ENCODE measurements at places on chromosomes 11 and 22. TPM values are rescaled to one million over a fixed set of nuclear protein-coding genes. Genes with fewer than 3 reads are reported as not detected.

GRCh38 chr11:33015621-33016551 lies at the start of gene DEPDC7:
TSS of gene DEPDC7 (plus strand) at chr11:33015878. CDS start at chr11:33015956, 78 bp downstream.
- peak; percentile 96 for DNase-seq

The MRGPRE gene
- total RNA-seq = not detected

The SLC35F2 gene
- total RNA-seq = 13.2 TPM

GRCh38 chr11:118010738-118011461 lies 24.7 kb downstream of the IL10RA start:
- peak; percentile 86 for DNase-seq

DNA sequence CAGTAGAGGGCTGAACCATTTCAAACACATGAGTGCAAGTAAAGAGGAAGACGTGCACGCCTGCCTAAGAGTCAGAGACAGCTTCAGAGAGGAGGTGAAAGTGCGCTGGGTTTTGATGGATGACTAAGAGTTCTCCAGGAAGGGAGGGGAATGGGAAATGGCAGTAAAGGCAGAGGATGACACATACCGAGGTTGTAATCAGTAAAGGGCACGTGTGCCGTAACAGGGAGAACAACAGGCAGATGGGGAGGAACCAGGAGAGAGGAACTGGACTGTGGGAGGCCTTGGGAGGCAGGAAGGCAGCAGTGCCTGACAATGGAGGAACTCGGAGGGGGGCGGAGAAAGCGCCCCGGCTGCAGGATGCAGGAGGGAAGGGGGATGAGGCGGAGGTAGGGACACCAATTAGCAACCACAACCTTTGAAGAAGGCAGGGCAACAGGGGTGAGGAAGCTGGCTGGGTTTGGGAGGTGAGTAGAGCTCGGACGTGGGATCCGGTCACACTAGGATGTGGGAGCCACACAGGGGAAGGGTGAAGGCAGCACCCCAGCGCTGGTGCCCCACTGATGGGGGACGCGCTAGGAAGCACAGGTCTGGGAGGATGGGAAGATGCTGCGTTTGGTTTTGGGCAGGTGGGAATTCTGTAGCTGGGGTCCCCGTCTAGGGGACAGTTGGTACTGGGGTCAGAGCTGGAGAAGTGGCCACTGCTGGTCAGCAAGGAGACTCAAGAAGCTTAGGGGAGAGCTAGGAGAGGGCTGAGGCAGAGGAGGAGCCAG lies 67.4 kb downstream of the SCUBE1 start:
- DNase-seq = no peak

The RAG1 gene
- 1.9 TPM for total RNA-seq

The ANKRD49 gene
- total RNA-seq = 16.3 TPM

DNA sequence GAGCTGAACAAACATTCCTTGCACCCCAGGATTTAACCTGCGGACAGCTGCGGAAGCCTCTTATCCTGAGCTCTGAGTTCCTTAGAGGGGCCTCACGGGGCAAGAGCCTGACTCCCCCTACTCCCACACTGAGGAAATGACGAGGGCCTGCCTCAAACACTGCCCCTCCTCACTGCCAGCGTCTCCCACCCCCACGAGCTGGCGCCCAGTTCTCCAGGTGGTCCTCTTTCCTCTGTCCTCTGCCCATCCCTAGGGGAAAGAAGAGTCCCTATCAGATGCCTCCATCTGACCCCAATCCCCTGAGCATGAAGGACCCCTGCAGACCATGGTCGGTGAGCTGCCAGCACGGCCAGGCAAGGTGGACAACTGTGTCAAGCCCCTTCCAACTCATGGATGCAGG lies 14.3 kb downstream of the CHST1 start:
- DNase-seq = no peak

The LAYN gene
- total RNA-seq = 0.90 TPM

- DNase-seq = no peak
Observed at GRCh38 chr11:105179542-105180278, 40.1 kb upstream of the CARD18 start.

- no peak for DNase-seq
Observed at GRCh38 chr11:114080219-114080618, 20.7 kb downstream of the ZBTB16 start.

- peak; percentile 65 for DNase-seq
Observed at GRCh38 chr11:119195680-119196079, 10.4 kb downstream of the NHERF4 start.

DNA sequence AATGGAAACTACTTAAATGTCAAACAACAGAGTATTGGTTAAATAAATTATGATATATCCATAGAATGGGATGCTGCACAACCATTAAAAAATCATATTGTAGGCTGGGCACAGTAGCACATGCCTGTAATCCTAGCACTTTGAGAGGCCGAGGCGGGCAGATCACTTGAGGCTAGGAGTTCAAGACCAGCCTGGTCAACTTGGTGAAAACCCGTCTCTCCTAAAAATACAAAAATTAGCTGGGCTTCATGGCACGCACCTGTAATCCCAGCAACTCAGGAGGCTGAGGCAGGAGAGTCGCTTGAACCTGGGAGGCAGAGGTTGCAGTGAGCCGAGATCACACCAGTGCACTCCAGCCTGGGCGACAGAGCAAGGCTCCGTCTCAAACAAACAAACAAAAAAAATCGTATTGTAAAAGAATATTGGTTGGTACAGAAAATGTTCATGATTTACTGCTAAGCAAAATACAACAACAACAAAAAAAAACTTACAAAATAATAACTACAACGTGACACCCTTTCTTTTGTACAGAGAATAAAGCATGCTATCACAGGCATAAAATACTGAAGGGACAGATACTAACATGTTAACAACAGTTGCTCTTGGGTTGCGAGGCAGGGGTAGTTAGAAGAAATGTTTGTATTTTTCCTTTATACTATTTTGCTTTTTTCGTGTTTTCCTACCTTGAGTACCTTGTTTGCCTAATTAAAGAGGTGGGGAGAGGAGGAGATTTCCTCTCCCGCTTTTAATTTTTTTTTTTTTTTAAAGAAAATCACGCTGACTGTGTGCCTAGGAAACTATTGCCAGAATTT lies 21.3 kb upstream of the RRAS2 start:
- DNase-seq = no peak

- no peak for DNase-seq
Observed at GRCh38 chr11:45563171-45563570, 102.3 kb downstream of the CHST1 start.

GRCh38 chr11:118212781-118213191 lies 12.0 kb downstream of the JAML start:
- DNase-seq = no peak

The PKDREJ gene
- total RNA-seq = 0.36 TPM

DNA sequence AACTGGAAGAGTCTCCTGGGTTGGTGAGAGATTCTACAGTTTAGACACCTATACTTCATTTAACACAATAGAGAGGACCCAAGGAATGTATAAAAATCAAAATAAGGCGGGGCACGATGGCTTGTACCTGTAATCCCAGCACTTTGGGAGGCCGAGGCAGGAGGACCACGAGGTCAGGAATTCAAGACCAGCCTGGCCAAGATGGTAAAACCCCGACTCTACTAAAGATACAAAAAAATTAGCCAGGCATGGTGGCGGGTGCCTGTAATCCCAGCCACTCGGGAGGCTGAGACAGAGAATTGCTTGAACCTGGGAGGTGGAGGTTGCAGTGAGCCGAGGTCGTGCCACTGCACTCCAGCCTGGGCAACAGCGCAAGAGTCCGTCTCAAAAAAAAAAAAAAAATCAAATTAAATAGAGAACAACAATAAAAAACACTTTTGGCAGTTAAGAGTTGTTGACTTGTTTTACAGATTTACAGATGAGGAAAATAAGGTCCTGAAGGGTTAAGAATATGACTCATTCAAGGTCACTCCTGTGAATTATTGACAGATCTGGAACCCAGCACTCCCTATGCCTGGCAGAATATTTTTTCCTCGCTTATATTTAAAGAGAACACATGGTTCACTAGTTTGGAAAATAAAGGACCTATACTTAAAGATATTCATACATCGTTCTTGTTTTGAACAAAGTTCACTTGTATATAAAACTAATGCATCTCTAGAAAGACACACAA lies 5.2 kb downstream of the LGR4 start:
- DNase-seq = peak; percentile 19

The PLA2G6 gene
- total RNA-seq = 35.9 TPM

DNA sequence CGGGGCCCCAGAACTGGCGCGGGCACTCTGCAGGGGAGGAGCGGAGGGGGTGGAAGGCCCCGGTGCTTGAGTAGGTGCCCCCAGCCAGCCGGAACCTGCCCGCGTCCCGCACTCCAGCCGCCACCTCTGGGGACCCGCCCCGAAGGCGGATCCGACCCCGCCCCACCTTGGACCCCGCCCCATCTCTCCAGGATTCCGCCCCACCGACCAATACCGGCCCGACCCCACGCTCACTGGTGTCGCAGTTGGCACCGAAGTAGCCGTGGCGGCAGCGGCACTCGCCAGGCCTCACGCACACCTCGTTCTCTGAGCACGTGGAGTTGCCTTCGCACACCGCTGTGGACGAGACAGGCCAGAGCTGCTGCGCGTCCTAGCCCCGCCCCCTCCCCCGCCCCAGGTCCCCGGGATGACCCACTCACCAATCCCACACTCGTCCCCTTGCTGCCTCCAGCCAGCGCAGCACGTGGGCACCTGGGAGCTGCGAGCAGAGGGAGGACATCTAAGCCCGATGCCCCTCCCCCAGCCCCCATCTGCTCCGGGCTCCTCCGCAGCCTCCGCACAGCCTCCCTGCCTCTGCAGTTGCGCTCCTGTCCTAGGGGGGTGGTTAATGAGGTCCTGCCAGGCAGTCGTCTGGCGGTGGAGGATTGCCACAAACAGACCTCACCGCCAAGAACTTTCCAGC lies 6.0 kb downstream of the SCARF2 start:
- no peak for DNase-seq

DNA sequence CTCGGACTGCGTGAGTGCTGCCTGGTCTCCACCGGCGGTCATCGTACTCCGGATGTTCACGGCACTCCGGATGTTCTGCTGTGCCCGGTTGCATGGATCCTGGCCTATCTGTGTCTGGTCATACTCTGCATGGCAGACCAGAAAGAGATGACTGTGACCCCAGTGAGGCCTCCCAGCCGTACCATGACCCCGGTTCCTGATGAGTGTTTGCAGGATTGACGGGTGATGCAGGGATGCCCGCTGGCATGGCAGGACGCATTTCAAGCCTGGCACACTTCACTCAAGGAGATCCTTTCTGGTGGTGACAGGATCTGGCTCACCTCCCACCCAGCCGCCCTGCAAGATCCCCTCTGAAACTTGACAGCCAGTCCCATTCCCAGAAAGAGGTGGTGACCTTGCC lies 6.3 kb downstream of the GLB1L2 start:
- no peak for DNase-seq

The PHF21B gene
- not detected for total RNA-seq

DNA sequence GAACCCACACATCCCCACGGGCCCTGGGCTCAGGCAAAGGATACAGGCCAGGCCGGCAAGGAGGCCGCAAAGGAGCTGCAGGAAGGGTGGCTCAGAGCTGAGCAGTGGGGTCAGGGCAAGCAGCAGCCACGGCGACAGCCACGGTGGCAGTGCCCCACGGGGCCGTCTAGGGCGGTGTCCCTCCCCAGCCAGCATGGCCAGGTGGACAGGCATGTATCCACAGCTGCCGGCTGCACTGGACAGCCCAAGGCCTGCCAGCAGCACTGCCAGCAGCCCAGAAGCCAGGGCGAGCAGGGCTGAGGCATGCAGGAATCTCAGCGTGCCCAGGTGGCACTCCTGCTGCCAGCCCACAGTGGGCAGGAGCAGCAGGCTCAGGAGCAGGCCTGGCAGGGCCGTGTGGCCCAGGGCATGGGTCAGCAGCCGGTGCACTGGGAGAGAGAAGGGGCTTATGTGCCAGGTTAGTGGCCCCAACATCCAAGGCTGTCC lies 3.9 kb downstream of the RHBDD3 start:
- DNase-seq = no peak

DNA sequence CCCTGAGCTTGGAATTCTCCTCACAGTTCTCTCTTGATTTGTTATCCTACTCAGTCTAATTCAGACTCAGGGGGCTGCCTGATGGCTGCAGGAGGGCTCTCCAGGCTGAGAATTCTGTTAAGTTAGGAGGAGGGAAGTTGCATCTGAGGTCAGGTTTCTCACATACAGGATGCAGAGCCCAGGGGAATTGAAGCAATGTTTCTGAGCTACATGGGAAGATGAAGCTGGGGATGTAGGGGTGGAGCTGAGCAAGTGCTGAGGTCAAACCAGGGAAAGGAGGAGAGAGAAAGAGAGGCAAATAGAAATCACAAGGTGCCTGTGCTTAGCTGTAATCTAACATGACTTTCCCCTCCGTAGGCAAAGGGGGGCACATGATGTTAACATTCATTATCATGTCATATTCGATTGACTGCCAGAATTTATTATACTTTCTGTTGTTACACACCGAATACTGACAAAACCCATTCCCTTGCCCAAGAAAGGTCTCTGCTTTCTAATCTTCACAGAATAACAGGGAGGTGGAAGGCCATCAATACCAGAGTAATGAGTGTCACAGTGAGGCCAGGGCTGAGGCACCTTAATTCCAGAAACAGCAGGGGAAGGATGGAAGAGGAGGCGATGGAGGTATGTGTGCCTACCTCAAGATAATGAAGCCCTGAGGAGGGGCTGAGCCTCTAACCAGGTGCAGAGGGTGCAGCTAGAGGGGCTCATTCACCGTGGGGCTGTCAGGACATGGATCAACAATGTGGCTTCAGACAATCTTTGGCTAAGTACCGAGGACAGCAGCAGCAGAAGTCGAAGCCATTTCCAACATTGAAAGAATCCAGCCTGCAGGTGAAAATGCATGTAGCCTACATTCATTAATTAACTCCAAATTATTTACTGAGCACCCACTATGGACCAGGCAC lies 205.4 kb upstream of the SNX19 start:
- DNase-seq = no peak

- peak; percentile 32 for DNase-seq
Observed at GRCh38 chr22:46062971-46063631, 86.1 kb upstream of the WNT7B start.

The PTPRCAP gene
- total RNA-seq = 7.2 TPM

DNA sequence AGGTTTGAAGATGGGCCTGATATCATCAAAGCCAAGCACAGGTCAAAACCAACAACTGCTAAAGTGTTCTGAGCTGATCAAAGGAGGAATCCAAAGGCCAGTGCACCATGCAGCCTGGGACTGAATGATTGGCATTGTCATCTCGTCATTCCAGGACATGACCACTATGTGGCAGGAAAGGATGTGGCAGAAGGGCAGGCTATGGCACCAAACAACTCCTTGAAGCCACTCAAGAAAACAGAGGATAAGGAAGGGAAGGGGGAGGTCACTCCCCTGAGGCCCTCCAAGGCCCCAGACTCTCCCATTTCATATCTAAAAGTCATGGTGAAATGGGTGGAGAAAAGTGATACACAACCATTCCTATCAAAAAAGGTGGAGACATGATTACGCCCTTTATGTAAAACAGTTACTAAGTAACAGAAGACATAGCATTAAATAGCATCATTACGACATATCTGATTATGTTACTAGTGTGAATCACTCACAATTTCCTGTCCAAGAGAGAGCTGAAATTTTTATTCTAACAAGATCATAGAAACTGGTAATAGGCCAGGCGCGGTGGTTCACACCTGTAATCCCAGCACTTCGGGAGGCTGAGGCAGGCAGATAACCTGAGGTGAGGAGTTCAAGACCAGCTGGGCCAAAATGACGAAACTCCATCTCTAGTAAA lies 49.3 kb downstream of the AHNAK start:
- peak; percentile 42 for DNase-seq

DNA sequence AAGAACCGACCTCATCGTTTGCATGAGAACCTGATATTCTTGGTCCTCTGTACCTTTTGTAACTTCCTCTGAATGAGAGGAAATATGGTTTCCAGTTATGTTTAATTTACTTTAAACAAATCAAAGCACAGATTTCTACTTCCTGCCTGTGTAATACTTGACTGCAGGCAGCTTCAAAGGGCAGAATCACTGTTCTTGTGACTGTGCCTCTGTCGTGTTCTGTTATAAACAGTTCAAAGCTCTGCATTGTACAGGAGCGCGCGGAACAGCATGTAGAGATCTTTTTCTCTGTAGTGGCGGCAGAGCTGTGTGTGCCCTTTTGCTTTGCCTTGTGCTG lies 73.2 kb upstream of the CLDN5 start:
- no peak for DNase-seq
